Cardiac septum (tissue), 1 donor: ENCODE measurements at places on chromosomes 3 and 15.

GRCh38 chr3:107973961-107974360 lies 116.9 kb downstream of the CD47 start:
- DNase-seq: no peak

- DNase-seq: no peak
Observed at GRCh38 chr3:183275418-183275817, 22.4 kb downstream of the B3GNT5 start.

DNA sequence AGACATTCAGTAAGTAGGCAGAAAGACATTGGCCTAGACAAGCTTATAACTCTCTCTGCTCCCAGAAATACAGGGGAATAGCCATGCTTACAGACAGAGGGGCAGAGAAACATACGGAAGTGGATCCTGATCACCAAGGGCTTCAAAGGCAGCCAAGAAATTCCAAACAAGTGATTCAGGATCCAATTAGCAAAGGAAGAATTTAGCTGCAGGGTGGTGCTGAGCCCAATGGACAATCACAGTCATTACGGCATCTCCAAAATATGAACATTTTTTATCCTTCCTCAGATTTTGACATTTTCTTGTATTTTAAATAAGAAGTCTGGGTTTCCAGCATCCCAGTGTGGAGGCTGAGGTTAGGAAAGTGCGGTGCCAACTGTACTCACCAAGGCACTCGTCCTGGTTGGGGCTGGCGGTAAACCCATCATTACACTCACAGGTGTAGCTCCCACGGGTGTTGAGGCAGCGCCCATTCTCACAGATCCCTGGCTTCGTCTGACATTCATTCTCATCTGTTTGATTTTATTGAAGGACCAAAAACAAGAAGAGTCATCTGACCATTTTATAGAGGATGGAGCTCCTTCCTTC lies 96.8 kb downstream of the DUT start:
- DNase-seq: no peak

GRCh38 chr3:81601707-81602305 lies 159.6 kb downstream of the GBE1 start:
- no peak for DNase-seq

GRCh38 chr15:41689834-41690233 lies 29.6 kb downstream of the MGA start:
- no peak for DNase-seq

DNA sequence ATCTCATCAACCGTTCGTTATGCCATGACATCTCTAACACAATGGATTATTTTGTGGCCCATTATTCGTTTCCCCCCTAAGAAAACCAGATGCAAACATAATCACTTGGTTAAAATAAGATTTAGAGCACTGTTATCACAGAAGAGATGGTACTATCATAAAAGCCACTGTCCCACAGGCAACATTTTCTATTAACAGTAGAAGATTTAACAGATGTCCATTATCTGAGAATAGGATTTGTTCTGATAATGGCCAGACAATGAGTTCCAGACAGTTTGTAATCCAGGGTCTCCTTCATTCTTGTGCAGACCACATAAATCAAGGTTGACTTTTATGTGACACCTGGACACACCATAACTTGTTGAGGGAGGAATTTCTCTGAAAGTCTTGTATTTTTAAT lies 153.1 kb downstream of the CLSTN2 start:
- DNase-seq: no peak

GRCh38 chr15:81091889-81092558 lies 42.0 kb upstream of the CFAP161 start:
- DNase-seq: no peak

DNA sequence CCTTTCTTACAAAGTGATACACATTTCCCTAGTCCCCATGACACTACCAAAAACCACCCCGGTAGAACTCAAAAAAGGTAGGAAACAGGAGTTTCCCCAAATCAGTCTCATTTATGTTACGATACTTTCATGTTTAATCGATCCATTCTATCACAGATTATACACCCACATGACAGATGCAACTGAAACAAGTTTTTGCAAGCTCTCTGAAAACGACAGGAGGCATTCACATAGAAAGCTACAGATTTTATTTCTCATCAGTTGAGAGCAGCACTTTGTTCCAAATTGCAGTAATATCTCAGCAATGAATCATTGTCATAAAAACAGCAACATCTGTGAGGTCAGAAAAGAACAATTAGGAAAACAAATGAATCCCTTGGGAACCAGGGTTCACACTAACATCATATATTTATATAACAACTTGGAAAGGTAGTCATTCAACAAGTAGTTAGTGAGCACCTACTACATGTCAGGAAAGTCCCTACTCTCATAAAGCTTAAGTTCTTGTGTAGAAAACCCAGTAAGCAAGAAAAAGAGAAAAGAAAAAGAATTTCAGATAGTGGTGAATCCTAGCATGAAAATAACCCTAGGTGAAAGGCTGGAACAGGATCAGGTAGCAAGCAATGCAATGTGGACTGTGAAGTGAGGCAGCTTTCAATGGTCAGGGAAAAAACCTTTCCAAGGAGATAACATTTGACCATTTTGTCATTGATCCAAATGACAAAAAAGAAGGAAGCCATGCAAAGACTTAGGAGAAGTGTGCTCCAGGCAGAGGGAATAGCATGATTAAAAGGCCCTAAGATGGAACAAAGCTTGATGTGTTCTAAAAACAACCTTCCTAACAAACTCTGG lies 8.3 kb downstream of the PLD1 start:
- DNase-seq: no peak

DNA sequence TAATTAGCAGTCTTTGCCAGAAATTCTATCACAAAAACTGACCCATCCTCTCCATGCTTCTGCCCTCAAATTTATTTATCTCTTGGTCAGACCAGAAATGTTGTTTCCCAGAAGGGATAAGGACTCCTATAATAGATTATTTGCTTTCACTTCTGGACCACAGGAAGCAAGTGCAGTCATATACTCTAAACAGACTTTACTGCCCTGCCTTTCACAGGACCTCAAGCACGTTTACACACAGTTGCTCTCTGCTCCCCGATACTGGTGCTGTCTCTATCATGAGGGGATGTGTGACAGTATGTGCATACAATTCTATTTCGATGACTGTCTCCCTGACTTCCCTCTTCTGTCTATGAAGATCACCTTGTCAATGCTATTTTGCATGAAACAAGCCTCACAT lies 205.5 kb upstream of the TGFBR2 start:
- no peak for DNase-seq

DNA sequence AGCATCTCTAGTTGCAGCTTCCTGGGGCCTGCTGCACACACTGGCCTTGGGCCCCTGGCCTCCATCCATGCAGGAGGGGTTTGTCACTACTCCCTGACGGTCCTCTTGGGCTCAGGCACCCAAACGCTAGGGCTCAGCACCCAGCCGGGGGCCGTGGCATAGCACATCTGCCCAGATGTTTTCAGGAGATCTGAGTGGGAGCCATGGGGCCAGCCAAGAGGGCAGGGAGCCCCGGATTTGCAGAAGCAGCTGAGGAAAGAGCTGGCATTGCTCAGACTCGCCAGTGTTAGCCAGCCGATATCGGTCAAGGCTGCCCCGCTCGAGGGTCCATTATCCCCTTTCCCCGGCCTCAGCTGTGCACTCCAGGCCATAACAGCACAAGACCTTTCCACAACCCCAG lies 1.5 kb upstream of the ALDH1A3 start:
- no peak for DNase-seq

DNA sequence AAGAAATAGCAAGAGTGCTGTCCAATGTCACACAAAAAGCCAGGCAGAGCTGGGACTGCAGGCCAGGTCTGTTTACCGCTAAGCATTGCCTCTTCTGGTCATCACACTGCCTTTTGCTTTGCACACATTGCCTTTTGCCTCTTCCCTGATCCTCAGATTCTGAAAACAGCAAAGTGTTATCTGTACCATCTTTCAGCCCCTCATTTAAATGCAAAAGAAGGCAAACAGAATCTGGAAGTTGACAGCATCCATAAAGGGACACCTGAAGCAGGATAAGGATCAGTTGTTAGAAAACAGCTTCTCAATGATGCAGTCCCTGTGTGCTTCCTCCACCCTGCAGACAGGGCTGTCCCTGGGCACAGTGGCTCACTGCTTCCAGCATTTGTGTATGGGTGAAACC lies 106.7 kb upstream of the RAD18 start:
- DNase-seq: no peak

- no peak for DNase-seq
Observed at GRCh38 chr3:108136561-108137459, 46.0 kb upstream of the CD47 start.

DNA sequence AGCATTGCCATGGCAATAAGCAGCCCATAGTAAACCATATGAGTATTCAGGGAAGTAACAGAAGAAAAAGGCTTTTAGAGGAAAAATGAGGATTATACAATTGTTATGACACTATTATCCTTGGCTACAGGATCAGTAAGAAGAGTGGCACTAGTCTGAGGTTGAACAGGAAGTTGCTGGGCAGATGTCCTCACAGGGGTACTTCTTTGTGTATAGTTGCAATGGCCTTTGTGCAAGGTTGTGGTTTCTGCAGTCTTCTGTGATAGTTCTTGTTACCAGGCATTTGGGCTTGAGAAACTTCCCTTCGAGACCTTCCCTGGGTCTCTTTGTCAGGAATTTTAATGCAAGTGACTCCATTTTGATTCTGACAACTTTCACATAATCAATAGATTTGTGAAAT lies 100.6 kb upstream of the ATP11B start:
- DNase-seq: no peak

DNA sequence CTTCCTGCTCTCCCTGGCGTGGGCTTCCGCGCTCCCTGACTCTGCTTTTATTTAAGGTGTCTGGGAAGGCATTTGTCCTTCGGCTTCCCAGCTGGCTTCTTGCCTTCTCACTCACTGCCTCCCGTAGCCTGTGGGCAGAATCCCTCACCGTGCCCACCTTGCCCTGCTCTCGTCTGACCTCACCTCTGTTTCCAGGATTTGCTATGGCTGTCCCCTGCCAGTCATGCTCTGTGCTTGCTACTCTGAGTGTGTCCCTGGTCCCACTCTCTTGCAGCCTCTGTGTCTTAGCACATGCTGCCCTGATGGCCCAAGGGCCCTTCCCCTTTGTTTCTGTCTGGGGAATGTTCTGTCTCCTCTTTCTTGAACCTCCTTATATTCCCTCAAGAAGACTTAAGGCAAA lies 26.2 kb downstream of the LPP start:
- no peak for DNase-seq

- no peak for DNase-seq
Observed at GRCh38 chr15:59340325-59340724, 32.3 kb downstream of the MYO1E start.

- DNase-seq: no peak
Observed at GRCh38 chr15:94416820-94417219, 185.5 kb downstream of the MCTP2 start.

GRCh38 chr3:113614402-113614801 lies 82.0 kb downstream of the USF3 start:
- no peak for DNase-seq

DNA sequence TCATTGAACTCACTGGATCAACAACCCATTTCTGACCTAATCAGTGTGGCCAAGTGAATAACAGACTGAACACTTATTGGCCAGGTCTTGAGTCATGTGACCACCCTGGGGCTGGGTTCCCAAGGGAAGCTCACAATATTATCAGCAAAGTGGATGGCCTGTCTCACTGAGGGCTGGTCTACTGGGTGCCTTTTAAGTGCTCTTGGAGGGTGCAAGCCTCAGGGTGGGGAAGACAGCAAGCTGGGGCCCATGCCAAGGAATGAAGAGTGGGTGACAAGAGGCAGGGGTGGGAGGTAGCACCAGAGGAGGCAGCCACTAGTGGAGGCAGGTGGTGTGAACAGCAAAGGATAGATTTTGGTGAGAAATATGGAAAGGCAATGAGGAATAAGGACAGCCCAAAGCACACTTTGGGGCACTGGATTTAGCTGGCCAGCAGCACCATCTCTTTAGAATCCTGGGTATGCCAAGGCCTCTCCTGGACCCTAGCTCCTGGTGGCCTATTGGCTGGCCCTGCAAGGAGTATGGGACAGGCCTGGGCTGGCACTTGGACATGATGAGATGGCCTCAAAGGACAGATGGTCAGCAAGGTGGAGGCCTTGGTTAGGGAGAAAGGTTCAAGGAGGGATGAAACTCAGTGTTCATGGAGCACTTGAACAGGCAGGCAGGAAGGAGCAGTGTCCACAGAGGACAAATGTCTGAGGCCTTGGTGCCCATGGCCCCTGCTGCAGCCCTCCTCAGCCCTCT lies 34.2 kb downstream of the HMCES start:
- no peak for DNase-seq

DNA sequence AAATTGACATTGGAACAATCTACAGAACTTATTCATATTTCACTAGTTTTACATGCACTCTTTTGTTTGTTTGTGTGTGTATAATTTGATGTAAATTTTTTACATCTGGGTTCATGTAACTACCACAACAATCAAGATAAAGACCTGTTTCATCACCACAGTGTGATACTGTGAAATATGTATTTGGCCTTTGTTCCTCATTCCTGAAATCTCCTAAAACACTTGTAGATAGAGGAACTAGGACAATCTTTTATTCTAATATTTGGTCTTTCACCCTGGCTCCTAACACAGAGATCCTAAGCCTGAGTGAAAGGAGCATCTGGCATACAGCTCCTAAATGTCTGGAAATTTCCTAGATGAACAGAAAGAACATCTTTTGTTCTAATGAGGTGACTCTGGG lies 155.0 kb upstream of the GPR149 start:
- no peak for DNase-seq

GRCh38 chr3:59935025-59935424 lies 885.2 kb upstream of the CFAP20DC start:
- DNase-seq: no peak

DNA sequence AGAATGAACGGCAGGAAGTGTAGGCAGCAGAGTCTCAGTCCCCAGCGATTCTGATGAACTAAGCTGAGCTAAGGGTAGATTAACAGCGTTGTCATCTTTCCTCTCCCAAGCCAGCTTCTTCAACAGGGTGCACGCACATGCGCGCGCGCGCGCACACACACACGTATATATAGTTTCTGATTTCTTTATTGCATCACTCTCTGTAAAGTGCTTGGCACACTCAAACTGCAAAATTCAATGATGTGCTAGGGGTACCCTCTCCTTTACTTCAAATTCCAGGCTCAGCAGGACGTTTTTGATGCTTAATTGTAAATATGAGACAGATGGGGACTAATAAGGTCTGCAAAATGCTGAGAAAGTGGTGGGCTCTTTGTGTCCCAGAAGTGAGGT lies 26.1 kb upstream of the VPS8 start:
- no peak for DNase-seq

DNA sequence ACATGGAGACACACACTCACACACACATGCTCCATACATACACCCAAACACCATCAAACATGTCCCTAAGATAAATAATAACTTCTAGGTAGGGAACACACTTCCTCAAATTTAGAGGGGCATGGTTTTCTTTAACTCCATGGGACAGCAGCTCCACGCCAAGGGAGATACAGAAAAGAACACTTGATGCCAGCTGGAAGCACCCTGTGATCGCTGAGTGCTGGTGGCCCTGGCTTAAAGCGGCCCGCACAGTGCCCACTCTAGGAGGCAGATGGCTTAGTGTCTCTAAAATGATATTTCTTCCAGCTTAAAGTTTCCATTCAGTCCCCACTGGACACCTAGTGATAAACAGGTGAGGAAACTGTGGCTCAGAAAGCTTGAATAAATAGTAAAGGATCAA lies 232.9 kb downstream of the UACA start:
- peak; percentile 65 for DNase-seq
